Astrocyte of the spinal cord (primary cell): ENCODE measurements at places on chromosomes 1 and 21.
A peak's percentile ranks its signal among the peaks of the same experiment; 100 is the strongest.

- DNase-seq: no peak
Measured at GRCh38 chr1:205300149-205300548, 21.4 kb downstream of the NUAK2 start.

DNA sequence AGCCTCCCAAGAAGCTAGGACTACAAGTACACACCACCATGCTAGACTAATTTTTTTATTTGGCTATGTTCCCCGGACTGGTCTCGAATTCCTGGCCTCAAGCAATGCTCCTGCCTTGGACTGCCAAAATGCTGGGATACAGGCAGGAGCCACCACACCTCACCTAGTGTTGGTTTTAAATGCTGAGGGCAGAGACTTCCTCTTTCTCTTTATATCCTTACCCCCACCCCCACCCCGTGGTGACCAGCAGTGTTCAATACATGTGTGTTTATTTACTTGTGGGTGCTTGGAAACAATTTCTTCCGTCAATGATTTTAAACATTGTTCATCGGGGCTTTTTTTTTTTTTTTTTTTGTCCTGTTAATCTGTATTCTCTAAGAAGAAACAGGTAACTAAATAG, 158.9 kb downstream of the ZBTB18 start:
- no peak for DNase-seq

DNA sequence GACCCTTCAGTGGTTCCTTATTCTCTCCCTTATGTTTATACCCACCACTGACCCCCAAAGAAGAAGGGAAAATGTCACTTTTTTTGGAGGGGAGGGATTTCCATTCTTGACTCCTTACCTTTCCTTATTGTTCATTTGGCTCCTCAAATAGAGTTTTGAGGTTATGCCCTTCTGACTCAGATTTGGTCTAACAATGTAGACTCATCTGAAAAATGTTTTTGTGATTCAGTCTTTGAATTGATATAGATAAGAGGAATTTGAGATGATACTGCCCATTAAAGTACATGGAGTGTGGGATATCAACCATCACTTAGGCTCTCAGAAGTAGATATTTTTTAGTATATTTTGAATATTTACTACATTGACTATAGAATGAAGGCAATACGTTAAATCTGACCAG, 16.1 kb downstream of the USP1 start:
- DNase-seq: no peak

- no peak for DNase-seq
Measured at GRCh38 chr1:230108580-230108979, 41.5 kb downstream of the GALNT2 start.

DNA sequence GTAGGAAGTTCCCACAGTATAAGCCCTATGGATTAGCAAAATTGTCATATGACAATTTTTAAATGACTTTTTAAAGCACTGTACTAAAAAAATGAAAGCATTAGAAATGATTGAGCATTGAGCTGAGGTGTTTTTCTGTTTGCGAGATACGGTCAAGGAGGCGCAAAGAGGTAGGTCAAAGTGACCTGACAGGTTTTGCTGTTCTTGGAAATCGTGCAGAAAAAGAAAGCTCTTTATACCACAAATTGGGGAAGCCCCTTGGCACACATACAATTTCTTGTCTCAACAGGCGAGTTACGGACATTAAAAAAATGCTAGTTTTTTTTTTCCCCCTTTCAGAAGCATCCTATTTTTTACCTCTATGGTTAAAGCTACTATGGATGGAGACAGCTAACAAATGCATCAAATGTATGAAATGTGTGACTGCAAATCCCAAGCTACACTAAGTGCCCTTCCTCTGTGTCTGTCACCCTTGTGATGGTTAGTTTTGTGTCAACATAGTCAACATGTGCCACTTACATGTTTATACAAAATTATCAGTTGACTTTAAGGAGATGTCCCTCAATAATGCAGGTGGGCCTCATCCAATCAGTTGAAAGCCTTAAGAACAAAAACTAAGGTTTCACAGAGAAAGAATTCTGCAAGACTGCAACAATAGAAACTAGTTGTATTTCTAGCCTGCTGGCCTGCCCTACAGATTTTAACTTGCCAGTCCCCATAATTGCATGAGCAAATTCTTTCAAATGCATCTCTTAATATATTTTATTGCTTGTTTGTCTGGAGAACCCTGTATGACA, 29.3 kb downstream of the CRYZ start:
- DNase-seq: no peak

DNA sequence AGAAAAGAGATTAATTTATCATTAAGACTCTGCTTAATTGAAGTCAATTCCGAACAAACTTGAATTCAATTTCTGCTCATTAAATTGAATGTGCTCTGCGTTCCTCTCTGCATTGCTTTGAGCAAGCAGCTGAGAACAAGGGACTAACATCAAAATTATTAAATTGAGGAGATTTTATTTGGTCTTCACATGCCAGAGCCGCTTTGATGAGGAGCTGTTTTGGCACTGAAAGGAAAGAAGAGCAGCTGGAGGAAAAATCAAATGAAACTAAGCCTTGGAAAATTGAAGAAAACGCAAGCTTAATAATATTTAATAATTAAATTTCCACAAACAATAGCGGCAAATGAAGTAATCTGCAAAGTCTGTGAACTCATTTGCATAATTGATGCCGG, 222.0 kb upstream of the PKN2 start:
- DNase-seq: peak; percentile 0

DNA sequence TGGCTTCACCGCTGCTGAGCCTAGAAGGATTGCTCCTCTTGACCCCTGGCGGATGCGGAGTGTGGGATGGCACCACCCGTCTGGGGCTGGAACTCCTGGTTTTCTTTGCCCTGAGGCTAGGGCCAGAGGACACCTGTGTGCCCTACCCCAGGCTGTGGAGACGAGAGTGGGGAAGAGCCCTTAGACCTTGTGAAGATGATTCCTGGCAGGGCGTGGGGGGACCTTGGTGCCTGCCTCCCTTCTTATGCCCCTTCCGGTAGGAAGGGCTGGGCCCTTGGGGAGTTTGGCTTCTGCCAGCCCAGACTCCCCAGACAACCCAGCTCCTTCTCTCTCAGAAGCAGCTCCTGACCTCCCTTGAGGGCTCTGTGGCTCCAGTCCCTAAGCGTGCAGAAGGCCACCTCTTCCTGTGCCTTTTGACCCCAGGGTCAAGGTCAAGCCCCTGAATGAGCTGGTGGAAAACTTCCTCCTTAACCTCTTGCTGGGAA, 891 bp downstream of the RPS6KA1 start:
- no peak for DNase-seq

DNA sequence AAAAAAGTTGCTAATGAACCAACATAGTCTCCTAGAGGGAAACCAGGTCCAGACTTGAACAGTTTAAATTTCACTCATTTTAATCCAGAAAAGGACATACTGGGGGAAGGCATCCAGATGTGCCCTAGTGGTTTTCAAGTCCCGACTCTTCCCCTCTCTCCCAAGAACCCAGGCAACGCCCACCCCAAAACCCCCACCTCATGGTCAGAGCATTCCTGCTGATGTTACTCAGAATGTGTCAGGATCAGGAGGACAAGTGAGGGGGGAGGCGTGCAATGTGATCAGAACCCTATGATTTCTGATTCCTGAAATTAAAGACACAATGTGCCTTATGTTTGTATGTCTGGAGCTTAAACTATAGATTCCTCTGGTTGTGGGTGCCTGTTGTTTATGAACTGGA, 1.6 kb upstream of the CTSK start:
- peak; percentile 32 for DNase-seq

DNA sequence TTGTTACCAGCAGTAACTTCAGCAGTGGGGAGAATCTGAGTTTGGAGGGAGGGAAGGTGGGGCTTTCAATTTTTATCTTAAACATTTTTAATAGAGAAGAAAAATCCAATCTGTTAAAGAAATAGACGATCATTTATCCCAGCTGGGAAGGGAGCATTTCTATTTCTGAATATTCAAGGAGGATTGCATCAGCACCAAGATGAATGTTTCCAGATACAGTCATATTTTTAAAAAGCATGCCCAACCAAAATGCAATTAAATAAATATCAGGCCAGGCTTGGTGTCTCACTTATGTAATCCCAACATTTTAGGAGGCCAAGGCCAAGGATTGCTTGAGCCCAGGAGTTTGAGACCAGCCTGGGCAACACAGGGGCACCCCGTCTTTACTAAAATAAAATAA, 1.7 kb upstream of the ATP1A4 start:
- DNase-seq: no peak

GRCh38 chr1:157978586-157979403, 14.7 kb upstream of the KIRREL1 start:
- no peak for DNase-seq

- DNase-seq: no peak
Measured at GRCh38 chr1:51669816-51670215, 52.9 kb downstream of the OSBPL9 start.

GRCh38 chr21:29318354-29318753, 19.6 kb downstream of the BACH1 start:
- no peak for DNase-seq

DNA sequence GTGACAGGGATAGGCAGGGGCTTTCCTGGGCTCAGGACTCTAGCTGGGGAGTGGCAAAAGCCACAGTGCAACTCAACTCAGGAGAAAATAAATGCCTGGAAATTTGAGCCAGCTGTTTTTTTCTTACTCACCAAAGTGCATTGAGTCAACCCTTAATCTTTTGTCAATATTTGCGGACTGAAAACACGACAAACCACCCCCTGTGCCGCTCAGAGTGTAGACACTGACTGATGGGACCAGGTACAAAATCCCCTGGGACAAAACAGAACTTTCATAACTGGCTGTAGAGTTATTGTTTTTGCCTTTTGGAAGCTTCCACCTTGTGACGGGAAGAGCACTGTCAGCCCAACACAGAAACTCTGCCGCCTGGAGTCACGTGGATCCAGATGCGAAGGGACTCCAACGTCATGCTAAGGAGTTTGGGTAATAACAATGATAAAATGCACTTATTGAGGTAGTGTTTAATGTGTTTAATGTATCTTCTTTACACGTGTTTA, 164.6 kb downstream of the PLPP3 start:
- no peak for DNase-seq

- no peak for DNase-seq
Measured at GRCh38 chr21:32064281-32064910, 191.6 kb downstream of the HUNK start.

- no peak for DNase-seq
Measured at GRCh38 chr1:240484804-240485443, 127.0 kb downstream of the GREM2 start.

- DNase-seq: no peak
Measured at GRCh38 chr1:18119771-18120377, 12.3 kb downstream of the IGSF21 start.

GRCh38 chr1:175891783-175892309, 148.5 kb upstream of the TNR start:
- no peak for DNase-seq

- DNase-seq: no peak
Measured at GRCh38 chr1:234675572-234675971, 65.6 kb upstream of the IRF2BP2 start.

DNA sequence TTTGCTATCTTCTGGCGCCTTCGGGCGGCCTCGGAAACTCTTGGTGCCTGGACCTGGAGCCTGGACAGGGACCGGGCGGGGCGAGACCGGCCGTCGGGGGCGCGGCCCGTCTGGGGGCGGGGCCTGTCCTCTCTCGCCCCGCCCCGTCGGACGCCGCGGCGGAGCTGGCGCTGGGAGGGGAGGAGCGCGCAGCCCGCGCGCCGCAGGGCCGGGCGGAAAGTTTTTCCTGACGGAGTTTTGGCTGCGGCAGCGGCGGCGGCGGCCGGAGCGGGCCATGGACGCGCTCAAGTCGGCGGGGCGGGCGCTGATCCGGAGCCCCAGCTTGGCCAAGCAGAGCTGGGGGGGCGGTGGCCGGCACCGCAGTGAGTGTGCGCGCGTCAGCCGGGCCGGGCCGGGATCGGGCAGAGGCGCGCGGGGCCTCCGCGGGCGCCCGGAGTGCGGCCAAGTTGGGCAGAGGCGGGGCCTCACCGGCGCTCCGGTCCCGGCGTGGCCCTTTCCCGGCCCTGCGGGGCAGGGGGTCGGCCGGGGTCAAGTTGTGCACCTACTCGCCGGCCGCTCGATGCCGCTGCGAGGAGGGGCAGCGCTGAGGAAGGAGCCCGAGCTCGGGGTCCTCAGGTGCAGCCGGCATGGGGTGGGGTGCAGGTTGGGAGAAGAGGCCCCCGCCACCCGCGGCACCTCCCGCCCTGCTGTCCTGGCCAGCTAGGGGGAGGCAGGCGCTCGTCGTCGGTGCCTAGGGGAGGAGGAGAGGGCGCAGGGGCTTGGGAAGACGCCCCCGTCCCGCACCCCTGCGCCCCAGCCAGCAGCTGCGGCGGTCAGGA, at the start of gene LDLRAP1:
Gene LDLRAP1, plus strand, starts transcription at position 182 of the 818 bp plus-strand sequence. Its CDS starts 93 bp downstream, at position 275.
- peak; percentile 70 for DNase-seq

DNA sequence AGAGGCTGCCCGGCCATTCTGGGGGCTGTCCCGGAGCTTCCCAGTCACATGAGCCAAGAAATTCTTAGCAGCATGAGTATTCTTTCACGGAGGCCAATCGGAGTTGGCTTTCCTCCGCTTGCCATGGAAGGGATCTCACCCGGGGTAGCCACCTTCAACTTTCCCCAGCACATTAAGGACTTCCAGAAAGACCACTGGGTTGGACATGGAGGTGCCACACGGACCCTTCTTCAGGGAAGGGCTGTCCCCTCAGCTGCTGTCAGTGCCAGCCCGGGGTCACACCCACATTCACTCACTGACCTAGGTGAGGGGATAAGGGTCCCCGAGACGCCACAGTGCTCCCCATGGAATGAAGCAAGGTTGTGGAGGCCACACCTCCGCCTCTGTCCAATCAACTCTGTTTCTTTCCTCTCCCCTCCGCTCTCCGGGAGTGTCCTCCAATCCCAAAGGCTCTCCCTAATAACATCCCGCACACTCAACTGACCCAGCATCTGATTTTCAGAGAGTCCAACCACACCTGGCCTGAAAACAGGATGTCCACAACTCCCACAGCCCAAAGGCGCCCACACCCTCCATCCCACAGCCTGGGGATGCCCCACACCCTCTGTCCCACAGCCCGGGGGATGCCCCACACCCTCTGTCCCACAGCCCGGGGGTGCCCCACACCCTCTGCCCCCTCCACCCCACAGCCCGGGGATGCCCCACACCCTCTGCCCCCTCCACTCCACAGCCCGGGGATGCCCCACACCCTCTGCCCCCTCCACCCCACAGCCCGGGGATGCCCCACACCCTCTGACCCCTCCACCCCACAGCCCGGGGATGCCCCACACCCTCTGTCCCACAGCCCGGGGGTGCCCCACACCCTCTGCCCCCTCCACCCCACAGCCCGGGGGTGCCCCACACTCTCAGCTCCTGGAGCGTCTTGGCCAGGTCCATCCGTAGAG, 19.4 kb downstream of the RSPH1 start:
- DNase-seq: no peak

GRCh38 chr1:46557403-46557802, 6.0 kb upstream of the KNCN start:
- DNase-seq: no peak

DNA sequence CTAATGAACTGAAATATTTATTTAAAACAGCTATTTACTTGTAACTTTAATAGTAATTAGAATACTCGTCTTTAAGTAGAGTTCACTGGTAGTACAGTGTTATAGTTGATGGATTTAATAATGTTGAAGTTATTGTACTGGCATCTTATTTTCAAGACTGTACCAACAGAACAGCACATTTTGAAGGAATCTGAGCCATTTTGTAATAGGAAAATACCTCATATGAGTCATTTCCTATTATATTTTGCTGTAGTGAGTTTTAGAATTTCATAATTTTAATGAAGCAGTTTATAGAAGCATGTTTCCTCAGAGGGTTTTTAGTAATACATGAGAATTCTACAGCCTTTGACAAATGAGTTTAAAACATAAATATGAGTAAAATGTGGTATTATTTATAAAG, 258.3 kb downstream of the OLFM3 start:
- DNase-seq: peak; percentile 49

GRCh38 chr1:159315381-159315780, 13.2 kb downstream of the FCER1A start:
- no peak for DNase-seq

GRCh38 chr21:41112740-41113692, 54.9 kb upstream of the BACE2 start:
- peak; percentile 88 for DNase-seq
